ENCODE measurements at places on chromosomes 12 and 14. TPM values are rescaled to one million over a fixed set of nuclear protein-coding genes. Genes with fewer than 3 reads are reported as not detected.

RAB2B gene
- total RNA-seq, result 22.1 TPM

ERBB3 gene
- total RNA-seq, result 5.4 TPM

CELA1 gene
- total RNA-seq, result not detected

TC2N gene
- 119 TPM for total RNA-seq

PLEKHG7 gene
- total RNA-seq, result not detected

MYH6 gene
- not detected for total RNA-seq

OR8S1 gene
- total RNA-seq, result not detected

PPP4R4 gene
- total RNA-seq, result 0.26 TPM

GRCh38 chr14:59484639-59485175 lies 390 bp downstream of the JKAMP start:
- no peak for DNase-seq

DNA sequence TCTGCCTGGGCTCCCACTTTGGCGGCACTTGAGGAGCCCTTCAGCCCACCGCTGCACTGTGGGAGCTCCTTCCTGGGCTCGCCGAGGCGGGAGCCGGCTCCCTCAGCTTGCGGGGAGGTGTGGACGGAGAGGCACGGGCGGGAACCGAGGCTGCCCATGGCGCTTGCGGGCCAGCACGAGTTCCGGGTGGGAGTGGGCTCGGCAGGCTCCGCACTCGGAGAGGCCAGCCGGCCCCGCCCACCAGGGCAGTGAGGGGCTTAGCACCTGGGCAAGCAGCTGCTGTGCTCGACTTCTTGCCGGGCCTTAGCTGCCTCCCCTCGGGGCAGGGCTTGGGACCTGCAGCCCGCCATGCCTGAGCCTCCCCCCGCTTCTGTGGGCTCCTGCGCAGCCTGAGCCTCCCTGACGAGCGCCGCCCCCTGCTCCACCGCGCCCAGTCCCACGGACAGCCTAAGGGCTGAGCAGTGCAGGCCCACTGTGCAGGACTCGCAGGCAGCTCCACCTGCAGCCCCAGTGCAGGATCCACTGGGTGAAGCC lies 44.6 kb downstream of the R3HDM2 start:
- DNase-seq, result no peak

DNA sequence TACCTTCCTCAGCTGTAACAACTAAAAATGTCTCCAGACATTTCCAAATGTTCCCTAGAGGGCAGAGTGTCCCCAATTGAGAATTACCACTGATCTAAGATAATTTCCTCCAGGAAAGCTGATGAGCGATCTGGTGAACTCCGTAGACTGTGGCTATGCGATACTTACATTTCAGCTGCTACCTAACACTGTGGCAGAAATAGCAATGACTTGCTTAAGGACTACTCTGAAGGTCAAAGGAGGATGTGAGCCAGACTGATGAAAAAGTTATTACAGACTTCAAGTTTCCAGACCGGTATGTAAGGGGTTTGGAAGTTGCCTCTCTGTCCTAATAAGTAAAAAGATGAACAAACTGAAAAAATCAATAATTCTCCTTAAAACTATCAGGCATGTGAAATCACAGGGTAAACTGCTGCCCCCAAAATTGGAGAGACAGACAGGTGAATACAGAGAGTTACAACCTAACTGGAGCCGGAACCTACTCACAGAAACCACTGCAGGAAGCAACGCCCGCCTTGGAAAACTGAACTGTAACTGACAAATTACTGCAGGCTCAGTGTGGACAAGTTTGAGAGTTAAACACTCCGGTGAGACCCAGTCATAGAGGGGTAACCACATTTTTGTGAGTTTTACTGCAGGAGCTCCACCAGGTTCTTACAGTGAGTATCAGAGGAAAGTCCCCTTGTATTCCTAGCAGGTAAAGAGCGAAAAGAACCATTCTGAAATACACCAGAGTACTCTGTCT lies 60.0 kb upstream of the PARP11 start:
- no peak for DNase-seq

GRCh38 chr12:12689647-12690300 lies 6.2 kb downstream of the GPR19 start:
- DNase-seq, result no peak

- no peak for DNase-seq
These were observed 132.0 kb upstream of the CCND2 start for GRCh38 chr12:4141348-4142270.

DNA sequence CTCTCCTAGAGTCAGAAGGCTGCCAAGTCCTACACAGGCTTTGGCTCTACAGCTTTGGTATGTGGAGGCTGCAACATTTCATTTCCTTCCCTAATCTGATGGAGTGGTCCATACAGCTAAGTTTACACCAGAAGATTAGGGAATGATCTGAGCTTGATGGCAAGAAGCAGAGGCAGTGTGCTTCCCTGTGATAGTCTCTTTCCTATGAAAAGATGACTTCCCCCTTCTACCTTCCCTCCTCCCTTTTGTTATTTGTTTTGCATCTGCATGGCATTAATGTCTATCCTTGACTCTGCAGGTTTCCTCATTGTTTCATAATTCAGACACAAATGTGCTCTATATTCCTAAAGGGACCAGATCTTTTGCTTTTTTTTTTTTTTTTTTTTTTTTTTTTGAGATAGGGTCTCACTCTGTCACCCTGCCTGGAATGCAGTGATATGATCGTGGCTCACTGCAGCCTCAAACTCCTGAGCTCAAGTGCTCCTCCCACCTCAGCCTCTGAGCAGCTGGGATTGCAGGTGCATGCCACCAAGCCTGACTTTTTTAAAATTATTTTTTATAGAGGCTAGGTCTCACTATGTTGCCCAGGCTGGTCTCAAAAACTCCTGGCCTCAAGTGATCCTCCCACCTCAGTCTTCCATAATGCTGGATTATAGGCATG lies 76.3 kb downstream of the GRIP1 start:
- DNase-seq, result no peak

- no peak for DNase-seq
These were observed 34.9 kb downstream of the AEBP2 start for GRCh38 chr12:19474147-19474546.

- no peak for DNase-seq
These were observed 115.4 kb upstream of the MYL2 start for GRCh38 chr12:111035578-111036301.

GRCh38 chr14:83085725-83086124 lies 1552.1 kb upstream of the SEL1L start:
- DNase-seq, result no peak

DNA sequence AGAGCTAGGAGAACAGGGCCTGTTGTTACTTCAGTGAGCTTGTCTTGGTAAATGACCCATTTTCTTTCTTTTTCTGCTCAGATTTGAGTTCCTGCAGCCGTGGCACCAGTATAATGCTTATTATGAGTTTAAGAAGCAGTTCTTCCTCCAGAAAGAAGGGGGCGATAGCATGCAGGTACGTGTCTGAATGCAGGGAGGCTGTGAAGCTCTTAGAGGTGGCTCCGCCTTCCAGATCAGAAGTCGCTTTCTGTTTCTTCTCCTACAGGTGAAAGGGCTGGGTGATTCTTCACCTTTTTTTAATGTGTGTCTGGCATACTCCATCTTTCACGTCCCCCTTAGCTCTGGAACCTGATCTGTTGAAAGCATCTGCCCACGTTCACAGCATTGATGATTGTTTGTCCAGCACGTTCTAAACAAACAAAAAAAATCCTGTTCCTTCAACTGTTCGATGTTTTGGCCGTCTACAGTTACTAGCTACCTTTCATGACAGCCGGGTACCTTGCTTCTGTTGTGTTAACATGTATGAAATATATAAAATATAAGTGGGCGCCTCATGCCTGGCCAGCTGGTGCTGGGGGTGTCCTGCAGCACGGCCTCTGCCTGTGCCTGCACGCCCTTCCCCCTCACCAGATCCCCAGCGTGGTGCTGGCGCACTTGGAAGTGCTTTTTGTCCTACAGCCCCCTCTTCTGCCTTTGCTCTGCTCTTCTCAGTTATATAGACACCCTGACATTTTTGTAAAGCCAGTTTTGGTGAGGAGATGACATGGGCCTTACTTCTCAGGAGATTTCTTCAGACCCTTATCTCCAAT lies 44.6 kb downstream of the SFSWAP start:
- DNase-seq, result peak; percentile 48

- no peak for DNase-seq
These were observed 22.7 kb upstream of the ANKRD9 start for GRCh38 chr14:102532204-102532658.

- DNase-seq, result no peak
These were observed 17.4 kb downstream of the LGR5 start for GRCh38 chr12:71456990-71457389.

- DNase-seq, result peak; percentile 18
These were observed 142.5 kb upstream of the C14orf180 start for GRCh38 chr14:104436741-104437701.

DNA sequence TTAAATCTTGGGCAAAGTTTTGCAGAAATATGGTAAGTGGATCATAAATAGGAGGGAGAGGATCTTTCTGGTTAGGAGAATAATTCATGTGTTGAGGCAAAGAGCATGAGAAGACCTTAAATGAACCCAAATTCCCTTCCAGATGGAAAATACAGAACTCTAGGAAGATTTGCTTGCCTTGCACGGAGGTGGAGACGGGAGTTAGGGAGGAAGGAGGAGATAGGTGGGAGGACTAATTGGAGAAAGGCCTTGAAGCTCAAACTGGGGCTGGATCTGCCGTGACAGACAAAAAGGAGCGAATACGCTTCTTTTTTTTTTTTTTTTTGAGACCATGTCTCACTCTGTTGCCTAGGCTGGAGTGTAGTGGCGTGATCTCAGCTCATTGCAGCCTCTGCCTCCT lies 5.9 kb downstream of the GPRC5A start:
- no peak for DNase-seq

- peak; percentile 68 for DNase-seq
These were observed 1.2 kb downstream of the PRMT8 start for GRCh38 chr12:3491938-3492792.

GRCh38 chr12:106139422-106140171 lies 843 bp upstream of the NUAK1 start:
- no peak for DNase-seq

GRCh38 chr14:33709711-33710110 lies 241.2 kb downstream of the EGLN3 start:
- DNase-seq, result no peak

All from activated CD8-positive, alpha-beta T cell treated with anti-CD3 and anti-CD28 coated beads, Interleukin-2, amount 10 ng/mL, durations not matched to agents 7 days and 5 days (primary cell).